ENCODE measurements at places on chromosomes 13 and 19.

- no peak for DNase-seq
Observed at GRCh38 chr13:28710161-28710560, 8.6 kb downstream of the SLC46A3 start.

DNA sequence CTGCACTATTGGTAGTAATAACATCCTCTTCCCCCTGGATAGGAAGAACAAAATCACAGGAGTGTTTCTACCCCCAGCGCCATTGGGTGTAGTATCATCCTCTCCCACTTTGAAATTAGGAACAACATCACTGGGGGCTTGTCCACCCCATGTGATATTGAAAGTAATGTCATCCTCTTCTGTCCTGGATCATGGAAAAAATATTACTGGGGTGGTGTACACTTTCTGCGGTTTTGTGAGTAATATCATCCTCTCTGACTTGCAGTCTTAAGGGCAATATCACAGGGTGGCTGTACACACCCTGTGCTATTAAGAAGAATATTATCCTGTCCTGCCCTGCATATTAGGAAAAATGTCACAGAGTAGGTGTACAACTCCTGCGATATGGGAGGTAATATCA lies 4.9 kb upstream of the RGCC start:
- DNase-seq: no peak

DNA sequence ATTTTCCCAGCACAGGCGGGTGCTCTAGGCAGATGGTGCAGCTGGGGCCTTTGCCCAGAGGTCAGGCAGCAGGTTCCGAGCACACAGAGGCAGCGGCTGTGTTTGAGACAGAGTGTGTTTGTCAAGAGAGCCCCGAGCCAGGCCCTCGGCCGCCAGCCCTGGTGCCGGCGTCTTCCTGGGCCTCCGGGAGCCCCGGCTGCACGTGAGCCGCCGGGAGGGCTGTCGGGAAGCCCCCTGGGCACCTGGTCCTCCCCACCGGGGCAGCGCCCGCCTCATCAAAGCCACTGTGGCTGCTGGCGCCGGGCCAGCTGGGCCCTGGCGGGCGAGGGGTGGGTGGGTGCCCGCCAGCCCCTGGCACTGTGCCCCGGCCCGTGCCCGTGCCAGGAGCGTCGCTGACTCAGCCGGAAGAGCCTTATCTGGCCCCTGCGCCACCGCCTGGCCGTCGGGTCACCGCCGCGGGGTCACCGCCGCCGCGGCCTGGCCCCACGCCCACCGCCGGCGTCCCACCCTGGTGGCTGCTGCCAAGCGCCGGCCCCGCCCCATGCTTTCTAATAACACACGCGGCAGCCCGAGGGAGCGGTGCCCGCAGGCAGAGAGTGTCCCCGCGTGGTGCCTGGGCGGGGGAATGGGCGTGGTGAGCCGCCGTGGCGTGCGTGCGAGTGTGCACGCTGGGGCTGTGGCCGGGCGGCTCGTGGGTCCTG lies 14.9 kb downstream of the ARID3A start:
- DNase-seq: no peak

DNA sequence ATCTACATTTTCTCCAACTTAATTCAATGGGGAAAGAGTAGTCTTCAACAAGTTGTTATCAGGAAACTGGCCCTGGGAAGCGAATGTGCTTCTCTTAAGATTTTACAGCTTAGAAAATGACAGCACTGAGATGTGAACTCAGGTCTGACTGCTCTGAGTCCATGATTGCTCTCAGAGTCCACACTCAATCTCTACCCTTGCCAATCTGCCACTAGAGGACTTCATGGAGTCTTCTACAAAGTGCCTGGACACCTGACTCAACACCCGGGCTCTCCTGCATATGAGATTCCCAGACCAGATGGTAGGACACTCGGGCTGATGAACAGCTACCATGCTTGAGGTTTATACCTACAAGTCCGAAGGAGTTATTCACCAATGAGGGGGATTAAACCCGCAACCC lies 74.8 kb downstream of the ABCC4 start:
- DNase-seq: no peak

- DNase-seq: no peak
Observed at GRCh38 chr19:35120492-35120891, 4.9 kb downstream of the FXYD3 start.

GRCh38 chr19:41420101-41420880 lies 6.9 kb downstream of the B3GNT8 start:
- no peak for DNase-seq

- no peak for DNase-seq
Observed at GRCh38 chr19:35073941-35074340, 32.4 kb downstream of the HPN start.

DNA sequence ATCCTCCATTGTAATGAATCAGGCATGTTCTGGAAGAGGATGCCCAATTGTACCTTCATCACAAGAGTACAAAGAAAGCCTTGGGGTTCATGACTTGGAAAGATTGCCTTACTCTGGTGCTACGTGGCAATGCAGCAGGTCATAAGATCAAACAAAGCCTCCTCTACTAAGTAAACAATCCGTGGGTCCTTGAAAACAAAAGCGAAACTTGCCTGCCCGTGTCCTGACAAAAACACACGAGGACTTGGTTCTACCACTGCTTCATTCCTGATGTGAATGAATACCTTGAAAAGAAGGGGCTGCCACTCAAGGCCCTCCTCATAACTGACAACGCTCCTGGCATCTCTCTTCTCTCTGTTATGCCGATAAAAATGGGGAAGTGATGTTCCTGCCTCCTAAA lies 18.9 kb downstream of the ZNF563 start:
- no peak for DNase-seq

DNA sequence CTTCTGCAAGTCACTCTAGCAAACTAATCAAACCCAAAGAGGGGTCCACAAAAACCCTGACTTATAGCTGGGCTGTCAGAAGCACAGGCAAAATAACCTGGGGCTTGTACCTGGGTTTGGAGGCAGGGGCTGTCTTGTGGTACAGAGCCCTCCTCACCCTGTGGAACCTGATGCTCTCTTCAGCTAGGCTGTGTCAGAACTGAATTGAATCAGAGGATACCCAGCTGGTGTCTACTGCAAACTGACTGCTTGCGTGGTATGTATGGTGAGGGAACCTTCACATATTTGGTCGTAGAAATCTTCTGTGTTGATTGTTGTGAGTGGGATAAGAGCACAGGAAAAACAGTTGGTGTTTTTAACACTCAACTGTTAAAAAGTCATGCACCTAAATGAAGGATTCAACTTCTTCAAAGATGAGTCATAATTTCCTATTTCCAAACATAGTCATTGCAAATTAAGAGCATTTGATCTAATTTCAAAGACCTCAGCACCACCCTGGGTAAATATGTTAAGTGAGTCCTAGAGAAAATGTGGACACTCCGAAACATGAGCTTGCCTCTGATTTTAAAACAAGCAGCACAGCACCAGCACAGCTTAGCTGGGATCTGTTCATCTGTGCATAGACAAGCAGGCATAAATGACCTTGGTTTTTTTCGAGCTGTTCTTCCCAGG lies 840.2 kb downstream of the UQCRFS1 start:
- DNase-seq: no peak

- DNase-seq: no peak
Observed at GRCh38 chr13:33375421-33375820, 89.9 kb upstream of the STARD13 start.

DNA sequence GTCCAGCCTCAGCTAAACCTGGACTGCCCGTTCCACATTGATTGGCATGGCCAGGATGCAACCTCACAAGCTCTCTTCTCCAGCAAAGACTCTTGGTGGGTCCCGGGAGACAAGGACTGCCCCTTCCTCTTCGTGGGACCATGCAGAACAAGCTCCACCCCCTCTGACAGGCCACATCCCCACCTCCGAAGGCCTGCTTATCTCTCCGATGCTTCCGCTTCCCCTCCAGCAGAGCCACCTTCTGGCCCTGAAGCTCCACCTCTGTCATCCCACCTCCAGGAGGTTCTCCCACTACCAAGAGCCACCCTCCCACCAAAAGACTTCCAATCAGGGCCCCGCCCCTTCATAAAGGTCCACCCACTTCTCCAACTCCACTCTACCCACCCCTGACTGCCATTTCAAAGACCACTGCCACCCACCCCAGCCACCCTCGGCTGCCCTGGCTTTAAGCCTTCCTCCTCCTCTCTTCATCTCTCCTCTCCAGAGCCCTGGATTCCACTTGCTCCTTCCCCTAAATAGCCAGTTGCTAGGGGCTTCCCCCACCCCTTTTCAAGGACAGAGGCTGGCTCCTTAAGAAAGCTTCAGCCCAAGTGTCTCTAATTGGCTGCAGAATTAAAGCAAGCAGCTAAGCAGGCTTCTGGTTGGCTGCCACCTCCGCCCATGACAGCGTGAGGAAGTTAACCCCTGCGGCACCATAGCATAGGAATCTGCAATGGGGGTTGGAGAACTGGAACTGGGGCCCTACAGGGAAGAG lies 9.9 kb downstream of the LRFN1 start:
- DNase-seq: no peak

DNA sequence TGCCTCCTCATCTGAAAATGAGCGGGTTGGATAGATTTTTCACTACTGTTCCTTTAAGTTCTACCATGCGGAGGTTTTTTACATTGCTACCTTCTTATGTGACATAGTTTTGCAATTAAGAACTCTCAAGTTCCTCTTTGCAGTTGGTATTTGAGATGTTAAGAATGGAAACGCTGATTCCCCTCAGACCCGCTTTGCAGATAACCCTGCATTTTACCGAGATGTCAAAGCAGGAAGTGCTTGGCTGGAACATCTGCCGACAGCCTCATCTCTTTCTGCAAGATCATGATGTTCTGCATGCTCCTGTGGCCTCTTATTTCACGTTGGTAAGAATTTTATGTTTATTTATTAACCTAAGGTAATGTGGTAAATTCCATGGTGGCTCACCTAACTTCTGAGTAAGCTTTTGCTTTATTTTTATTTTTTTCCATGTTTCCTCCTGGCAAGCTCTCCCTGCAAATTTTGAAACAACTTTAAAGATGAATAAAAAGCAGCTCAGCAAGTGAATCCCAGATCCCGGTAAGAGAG lies 22.5 kb downstream of the PABPC3 start:
- no peak for DNase-seq

DNA sequence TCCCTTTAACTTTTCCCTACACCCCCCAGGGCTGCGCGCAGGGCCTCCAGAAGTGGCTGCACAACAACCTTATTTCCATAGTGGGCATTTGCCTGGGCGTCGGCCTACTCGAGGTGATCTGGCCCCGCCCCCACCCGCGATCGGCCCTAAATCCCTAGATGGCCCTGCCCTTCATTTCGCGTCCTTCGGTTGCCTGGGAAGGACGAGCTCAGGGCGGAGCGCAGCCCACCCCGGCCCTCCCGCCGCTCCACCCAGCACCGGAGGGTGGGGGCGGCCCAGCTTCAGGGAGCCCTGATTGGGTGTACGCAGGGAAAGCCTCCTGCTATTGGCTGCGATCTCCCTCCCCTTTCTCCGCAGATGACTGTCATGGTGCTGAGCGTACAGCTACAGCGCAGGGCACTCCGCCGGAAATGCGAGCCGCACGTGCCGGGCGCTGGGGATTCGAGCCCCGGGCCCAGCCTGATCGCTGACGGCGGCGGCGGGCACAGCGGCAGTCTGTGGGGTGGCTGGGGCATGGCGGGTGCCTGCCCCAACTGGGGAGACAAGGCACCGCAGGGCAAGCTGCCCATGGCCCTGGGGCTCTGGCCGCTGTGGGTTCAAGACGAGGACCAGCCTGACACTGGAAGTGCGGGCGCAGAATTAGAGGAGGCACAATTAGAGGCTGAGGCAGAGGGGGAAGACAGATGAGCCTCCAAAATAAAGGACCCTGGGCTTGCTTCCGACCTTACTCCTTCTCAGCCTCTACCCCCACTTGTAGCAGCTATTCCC lies 4.3 kb downstream of the CD37 start:
- no peak for DNase-seq

DNA sequence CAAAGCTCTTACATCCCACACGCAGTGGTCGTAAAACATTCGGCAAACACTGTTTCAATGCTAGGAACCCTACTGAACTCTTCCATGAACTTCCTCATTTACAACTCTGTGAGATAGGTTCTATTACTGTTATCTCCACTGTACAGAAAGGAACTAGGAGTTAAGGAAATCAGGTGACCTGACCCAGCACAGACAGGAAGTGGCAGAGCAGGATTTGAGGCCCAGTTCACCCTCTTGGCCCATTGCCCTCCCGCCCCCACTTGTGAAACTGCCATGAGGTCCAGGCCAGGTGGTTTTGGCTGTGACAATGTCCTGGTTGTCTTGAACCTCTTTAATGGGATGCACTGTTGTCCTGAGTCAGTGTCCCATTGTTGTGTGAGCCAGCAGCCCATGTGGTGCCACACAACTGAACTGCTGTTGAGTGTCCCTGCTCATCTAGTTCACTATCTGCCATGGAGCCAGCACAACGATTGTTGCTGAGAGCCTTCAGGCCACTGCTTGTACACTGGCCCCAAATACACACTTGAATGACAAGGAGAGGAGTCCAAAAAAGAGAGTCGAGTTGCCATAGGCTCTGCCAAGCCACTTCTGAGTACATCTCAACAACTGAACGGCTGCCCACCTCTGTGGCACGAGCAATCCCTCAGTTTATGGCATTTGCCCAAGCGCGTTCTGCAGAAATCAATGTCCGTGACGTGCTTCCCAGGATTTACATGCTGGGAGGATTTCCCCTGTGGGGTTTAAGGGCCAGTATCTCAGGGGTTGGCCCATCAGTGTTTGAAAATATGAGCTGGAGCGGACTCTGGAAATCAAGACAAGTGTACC lies 484.6 kb downstream of the TSHZ3 start:
- no peak for DNase-seq

DNA sequence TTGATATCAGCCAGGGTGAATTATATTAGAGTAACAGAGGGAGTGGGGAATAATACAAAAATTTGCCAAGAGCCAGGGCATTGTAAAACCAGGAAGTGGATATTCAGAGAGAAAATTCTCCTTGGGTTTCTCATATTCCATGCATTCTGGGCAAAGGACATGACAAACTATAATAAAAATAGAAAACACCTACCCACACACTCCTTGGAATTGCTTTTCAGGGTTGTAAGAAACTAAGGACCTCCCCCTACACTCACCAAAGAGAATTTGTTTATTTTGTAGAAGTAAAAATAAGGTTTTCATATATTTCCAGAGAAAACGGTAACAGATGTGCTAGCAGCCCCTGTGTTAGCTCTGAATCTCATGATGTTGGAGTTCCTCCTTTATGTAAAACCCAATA lies 649.6 kb downstream of the SLITRK1 start:
- no peak for DNase-seq

DNA sequence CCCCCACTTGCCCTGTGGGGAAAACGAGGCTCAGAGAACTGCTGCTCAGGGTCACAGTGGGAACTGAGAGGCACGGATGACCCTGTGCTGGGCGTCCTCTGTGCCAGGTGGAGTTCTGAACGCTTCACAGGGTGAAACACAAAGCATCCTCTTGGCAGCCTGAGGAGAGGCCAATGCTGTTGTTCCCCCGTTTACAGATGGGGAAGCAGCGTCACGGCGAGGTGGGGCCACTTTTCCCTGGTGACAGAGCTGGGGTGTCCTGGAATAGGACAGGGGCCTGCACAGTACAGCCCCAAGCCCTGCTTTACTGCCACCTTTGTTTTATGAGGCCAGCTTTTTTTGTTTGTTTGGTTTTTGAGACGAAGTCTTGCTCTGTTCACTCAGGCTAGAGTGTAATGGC lies 22.1 kb downstream of the DHX34 start:
- no peak for DNase-seq

GRCh38 chr19:57759096-57759495 lies 10.4 kb upstream of the ZNF586 start:
- DNase-seq: no peak
